Activated naive CD8-positive, alpha-beta T cell treated with anti-CD3 and anti-CD28 coated beads for 36 hours (primary cell): ENCODE measurements at places on chromosomes 5 and 9. TPM values are rescaled to one million over a fixed set of nuclear protein-coding genes. Genes with fewer than 3 reads are reported as not detected.

The EQTN gene
- total RNA-seq, result not detected

GRCh38 chr9:106846307-106846706 is 16.7 kb upstream of the ZNF462 start:
- no peak for DNase-seq
- no peak overlapping the region for H3K4me3 ChIP-seq
- H3K36me3 ChIP-seq, result no peaks in the 10 kb centered on the region
- no peaks in the 10 kb centered on the region for H3K27me3 ChIP-seq
- H3K27ac ChIP-seq, result no peak overlapping the region
- H3K4me1 ChIP-seq, result no peaks in the 10 kb centered on the region

The PCDHGC5 gene
- not detected for total RNA-seq

GRCh38 chr5:7529880-7530279 is 133.9 kb downstream of the ADCY2 start:
- H3K27ac ChIP-seq, result no peak overlapping the region
- H3K4me3 ChIP-seq, result no peak overlapping the region
- H3K36me3 ChIP-seq, result no peaks in the 10 kb centered on the region
- no peak for DNase-seq
- H3K4me1 ChIP-seq, result no peaks in the 10 kb centered on the region

- no peak for DNase-seq
- no peak overlapping the region for H3K4me3 ChIP-seq
- H3K36me3 ChIP-seq, result peaks cover 7% of the 10 kb centered on the region
- no peak overlapping the region for H3K27ac ChIP-seq
- no peaks in the 10 kb centered on the region for H3K27me3 ChIP-seq
Measured at GRCh38 chr9:96483733-96484390, 33.9 kb downstream of the HABP4 start.

The CKMT2 gene
- total RNA-seq, result not detected

GRCh38 chr9:127917603-127918002 is 762 bp upstream of the ST6GALNAC4 start:
- peaks cover 11% of the 10 kb centered on the region for H3K36me3 ChIP-seq
- peak overlapping the region; percentile 67 for H3K27ac ChIP-seq
- no peak for DNase-seq
- H3K4me1 ChIP-seq, result peaks cover 52% of the 10 kb centered on the region
- no peaks in the 10 kb centered on the region for H3K27me3 ChIP-seq

DNA sequence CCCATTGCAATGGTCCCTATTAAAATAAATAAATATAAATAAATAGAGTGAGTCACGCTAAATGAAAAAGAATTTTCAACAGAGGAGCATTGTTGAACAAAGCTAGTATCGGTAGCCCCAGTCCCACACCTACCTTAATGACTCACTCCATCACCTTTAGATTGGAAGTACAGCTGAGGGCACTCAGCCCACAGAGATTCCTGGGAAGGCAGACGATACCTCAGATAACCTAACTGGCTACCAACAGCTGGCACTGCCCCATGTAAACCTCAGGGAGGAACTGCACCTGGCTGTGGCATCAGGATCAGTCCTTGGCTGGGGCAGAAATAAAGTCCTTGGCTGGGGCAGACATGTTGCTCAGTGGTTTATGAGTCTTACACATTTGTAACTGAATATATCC is 49.3 kb downstream of the SPRY4 start:
- no peaks in the 10 kb centered on the region for H3K36me3 ChIP-seq
- no peaks in the 10 kb centered on the region for H3K27me3 ChIP-seq
- H3K4me3 ChIP-seq, result no peak overlapping the region
- DNase-seq, result no peak
- no peaks in the 10 kb centered on the region for H3K4me1 ChIP-seq
- H3K27ac ChIP-seq, result no peak overlapping the region

The NSMF gene
- total RNA-seq, result 74.6 TPM

- H3K27ac ChIP-seq, result no peak overlapping the region
- H3K27me3 ChIP-seq, result peaks cover 3% of the 10 kb centered on the region
- DNase-seq, result no peak
- no peaks in the 10 kb centered on the region for H3K36me3 ChIP-seq
- no peak overlapping the region for H3K4me3 ChIP-seq
Measured at GRCh38 chr5:153888781-153889180, 149.9 kb downstream of the FAM114A2 start.

DNA sequence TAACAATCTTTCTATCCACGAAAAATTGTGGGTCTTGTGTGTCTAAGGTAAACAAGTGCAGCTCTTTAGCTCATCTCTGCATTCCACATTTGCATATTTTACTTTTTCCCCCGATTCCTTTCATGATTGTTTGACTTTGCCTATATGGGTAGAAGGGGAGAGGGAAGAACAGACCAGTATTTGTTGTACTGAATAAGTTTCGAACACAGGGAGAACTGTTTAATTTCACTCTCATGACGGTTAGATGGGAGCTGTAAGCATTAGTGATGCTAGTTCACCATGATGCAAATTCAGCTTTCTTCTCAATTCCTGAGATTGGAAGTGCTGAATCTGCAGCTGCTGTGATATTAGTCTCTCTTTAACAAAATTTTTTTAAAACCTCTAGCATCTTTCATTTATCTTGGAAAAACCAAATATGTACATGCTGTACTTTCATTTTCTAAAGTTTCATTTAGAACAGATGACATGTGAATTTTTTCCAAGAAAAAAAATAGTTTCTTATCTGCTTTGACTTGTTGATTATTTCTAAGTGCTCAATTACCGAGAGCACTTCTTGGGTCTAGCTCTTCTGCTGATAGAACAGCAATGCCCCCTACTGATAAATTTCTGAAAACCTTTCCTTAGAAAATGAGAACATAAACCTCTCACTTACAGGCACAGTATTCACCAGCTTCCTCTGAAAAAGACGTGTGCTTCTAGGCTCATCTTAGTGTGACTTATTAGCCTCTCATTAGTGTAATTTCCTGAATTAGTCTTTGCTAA is 149.5 kb downstream of the BAAT start:
- H3K4me3 ChIP-seq, result no peak overlapping the region
- H3K36me3 ChIP-seq, result no peaks in the 10 kb centered on the region
- no peak overlapping the region for H3K27ac ChIP-seq
- H3K4me1 ChIP-seq, result peaks cover 2% of the 10 kb centered on the region
- H3K27me3 ChIP-seq, result peaks cover 18% of the 10 kb centered on the region
- DNase-seq, result no peak

- H3K36me3 ChIP-seq, result no peaks in the 10 kb centered on the region
- no peak overlapping the region for H3K4me3 ChIP-seq
- no peak for DNase-seq
- no peaks in the 10 kb centered on the region for H3K27me3 ChIP-seq
Measured at GRCh38 chr9:9892217-9892616, 720.6 kb downstream of the PTPRD start.

DNA sequence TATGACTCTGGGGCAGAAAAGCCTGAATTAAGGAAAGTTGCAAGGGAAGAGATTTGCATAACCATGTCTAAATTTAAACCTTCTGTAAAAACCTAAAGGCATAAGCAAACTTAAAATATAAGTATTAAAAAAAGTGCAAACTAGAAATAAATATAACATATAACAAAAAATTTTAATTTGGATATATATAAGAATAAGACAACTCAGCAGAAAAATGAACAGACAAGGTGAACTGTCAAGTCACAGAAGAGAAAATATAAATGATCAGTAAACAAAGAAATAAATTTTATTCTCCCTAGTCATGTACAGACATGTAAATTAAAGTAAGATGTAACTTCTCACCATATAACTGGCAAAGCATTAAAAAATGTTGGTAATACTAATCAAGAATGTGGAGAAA is 37.0 kb downstream of the C5orf22 start:
- peaks cover 5% of the 10 kb centered on the region for H3K36me3 ChIP-seq
- no peak for DNase-seq
- peaks cover 11% of the 10 kb centered on the region for H3K27me3 ChIP-seq
- H3K4me1 ChIP-seq, result no peaks in the 10 kb centered on the region

- H3K4me1 ChIP-seq, result peaks cover 25% of the 10 kb centered on the region
- H3K36me3 ChIP-seq, result peaks cover 17% of the 10 kb centered on the region
- peak overlapping the region; percentile 99 for H3K4me3 ChIP-seq
- no peaks in the 10 kb centered on the region for H3K27me3 ChIP-seq
Measured at GRCh38 chr5:176360894-176361436, 599 bp downstream of the KIAA1191 start.

DNA sequence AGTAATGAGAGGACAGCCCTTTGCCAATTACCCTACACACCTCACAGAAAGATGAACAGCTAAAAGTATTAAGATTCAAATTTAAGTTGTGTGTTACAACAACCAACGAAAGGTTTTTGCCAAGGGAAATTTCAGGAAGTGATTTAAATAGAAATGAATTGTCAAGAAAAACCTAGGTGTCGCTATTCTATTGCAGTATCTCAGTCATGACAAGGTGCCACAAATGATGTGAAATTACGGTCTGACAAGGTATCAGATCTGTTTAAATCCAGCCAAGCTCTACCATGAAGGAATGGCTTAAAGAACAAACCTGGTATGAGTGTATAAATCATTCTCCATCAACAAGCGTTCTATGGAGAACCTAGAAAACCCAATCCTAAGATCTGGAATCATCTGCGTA is 189.7 kb downstream of the ATPSCKMT start:
- H3K4me3 ChIP-seq, result no peak overlapping the region
- H3K36me3 ChIP-seq, result no peaks in the 10 kb centered on the region
- H3K27ac ChIP-seq, result no peak overlapping the region
- no peak for DNase-seq
- no peaks in the 10 kb centered on the region for H3K27me3 ChIP-seq
- H3K4me1 ChIP-seq, result peaks cover 2% of the 10 kb centered on the region

GRCh38 chr9:17063535-17064135 is 71.2 kb upstream of the CNTLN start:
- no peaks in the 10 kb centered on the region for H3K36me3 ChIP-seq
- no peaks in the 10 kb centered on the region for H3K4me1 ChIP-seq

- H3K4me3 ChIP-seq, result no peak overlapping the region
- no peaks in the 10 kb centered on the region for H3K4me1 ChIP-seq
- no peaks in the 10 kb centered on the region for H3K36me3 ChIP-seq
- DNase-seq, result no peak
- peaks cover 5% of the 10 kb centered on the region for H3K27me3 ChIP-seq
- H3K27ac ChIP-seq, result no peak overlapping the region
Measured at GRCh38 chr9:70056211-70056944, 12.7 kb downstream of the MAMDC2 start.

GRCh38 chr9:127578627-127578951 is 33.5 kb upstream of the STXBP1 start:
- H3K4me1 ChIP-seq, result peaks cover 27% of the 10 kb centered on the region
- no peaks in the 10 kb centered on the region for H3K27me3 ChIP-seq
- peak overlapping the region; percentile 33 for H3K4me3 ChIP-seq
- H3K36me3 ChIP-seq, result no peaks in the 10 kb centered on the region
- peak overlapping the region; percentile 54 for H3K27ac ChIP-seq

DNA sequence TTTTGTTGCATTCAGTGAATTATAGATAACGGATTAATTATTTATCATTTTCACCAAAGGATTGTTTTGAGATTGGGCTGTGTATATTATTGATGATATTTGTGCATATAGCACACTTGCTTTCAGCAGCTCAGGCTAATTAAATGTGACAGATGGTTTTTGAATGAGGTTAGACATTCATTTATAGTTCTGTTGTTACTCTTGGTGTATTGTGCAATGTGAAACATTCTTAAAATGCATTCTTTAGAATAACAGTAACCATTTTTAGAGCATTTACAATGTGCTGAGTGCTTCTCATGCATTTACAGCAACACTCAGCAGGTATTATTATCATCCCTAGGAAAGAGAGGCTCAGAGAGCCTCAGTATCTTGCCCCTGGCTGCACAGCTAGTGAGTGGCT is 23.8 kb downstream of the NANS start:
- no peak for DNase-seq
- H3K27me3 ChIP-seq, result no peaks in the 10 kb centered on the region
- H3K4me1 ChIP-seq, result peaks cover 41% of the 10 kb centered on the region
- H3K4me3 ChIP-seq, result no peak overlapping the region
- peaks cover 36% of the 10 kb centered on the region for H3K36me3 ChIP-seq

The MARCHF3 gene
- total RNA-seq, result 5.7 TPM

- H3K36me3 ChIP-seq, result no peaks in the 10 kb centered on the region
- H3K27me3 ChIP-seq, result no peaks in the 10 kb centered on the region
- H3K4me1 ChIP-seq, result peaks cover 11% of the 10 kb centered on the region
- H3K27ac ChIP-seq, result no peak overlapping the region
- no peak for DNase-seq
Measured at GRCh38 chr5:109589986-109590385, 99.7 kb upstream of the MAN2A1 start.

DNA sequence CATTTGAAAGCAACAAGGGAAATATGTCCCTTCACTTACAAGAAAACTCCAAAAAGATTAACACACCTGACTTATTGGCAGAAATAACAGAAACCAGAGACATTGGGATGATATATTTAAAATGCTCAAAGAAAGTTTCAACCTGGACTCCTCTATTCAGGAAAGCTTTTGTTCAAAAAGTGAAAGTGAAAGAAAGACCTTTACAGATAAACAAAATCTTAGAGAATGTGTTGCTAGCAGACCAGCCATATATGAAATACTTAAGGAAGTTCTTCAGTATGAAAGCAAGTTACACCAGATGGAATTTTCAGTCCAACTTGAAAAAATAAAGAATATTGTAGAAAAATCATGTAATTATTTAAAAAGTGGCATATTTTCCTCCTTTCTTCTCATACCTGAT is 1075.1 kb downstream of the NR2F1-AS1 start:
- H3K4me1 ChIP-seq, result no peaks in the 10 kb centered on the region
- DNase-seq, result no peak
- H3K4me3 ChIP-seq, result no peak overlapping the region
- no peaks in the 10 kb centered on the region for H3K36me3 ChIP-seq

DNA sequence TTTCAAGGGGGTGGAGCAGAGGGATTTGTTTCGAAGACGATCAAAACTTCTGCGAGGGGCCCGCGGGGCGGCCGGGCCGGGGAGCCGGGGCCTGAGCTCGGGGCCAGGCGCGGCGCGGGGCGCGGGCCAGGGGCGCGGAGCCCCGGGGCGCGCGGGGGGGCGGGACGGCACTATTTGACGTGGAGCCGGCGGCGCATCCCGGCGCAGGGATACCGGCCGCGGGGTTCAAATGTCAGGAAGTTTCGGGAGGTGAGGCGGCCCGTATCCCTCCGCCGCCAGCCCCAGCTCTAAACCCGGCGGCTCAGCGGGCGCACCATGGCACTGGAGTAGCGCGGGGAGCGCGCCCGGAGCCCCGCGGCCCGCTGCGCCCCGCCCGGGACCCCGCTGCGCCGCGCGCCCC is at the start of gene LMX1B:
TSS of gene LMX1B (plus strand) at position 278 of the 400 bp plus-strand sequence. CDS start 522 bp downstream, outside the sequence.
- DNase-seq, result no peak
- H3K27ac ChIP-seq, result no peak within 1 kb of the TSS
- H3K4me1 ChIP-seq, result peaks cover 24% of the 10 kb centered on the region
- H3K27me3 ChIP-seq, result peaks cover 88% of the 10 kb centered on the region
- H3K4me3 ChIP-seq, result peak within 1 kb of the TSS; percentile 61

DNA sequence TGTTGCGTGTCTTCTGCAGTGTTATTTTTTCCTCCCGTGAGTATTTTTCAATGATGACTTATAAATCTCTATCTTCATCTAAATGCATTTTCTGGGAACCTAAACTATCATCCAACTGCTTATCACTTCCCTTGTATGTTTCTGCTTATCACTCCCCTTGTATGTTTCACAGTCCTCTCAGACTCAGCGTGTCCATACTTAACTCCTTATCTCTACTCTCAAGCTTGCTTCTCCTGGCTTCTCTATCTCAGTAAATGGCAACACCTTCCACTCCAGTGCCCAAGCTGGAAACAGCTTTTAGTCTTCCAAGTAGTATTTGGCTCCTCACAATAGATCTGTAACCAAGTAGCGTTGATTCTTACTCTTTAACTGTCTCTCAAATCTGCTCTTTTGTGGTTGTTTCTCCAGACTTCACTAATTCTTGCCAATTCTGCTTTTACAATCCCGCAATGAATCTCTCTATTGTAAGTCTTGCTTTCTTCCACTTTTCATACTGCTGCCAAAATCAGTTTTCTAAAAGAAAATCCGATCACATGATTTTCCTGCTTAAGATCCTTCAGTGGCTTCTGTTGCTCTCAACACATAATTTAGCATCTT is 33.8 kb upstream of the TXNDC8 start:
- H3K27me3 ChIP-seq, result no peaks in the 10 kb centered on the region
- H3K27ac ChIP-seq, result no peak overlapping the region
- no peaks in the 10 kb centered on the region for H3K36me3 ChIP-seq
- DNase-seq, result no peak

The GLRA1 gene
- not detected for total RNA-seq

The NR4A3 gene
- 35.7 TPM for total RNA-seq
